Smooth muscle cell of trachea (primary cell): ENCODE measurements at places on chromosomes 1 and 21. TPM values are rescaled to one million over a fixed set of nuclear protein-coding genes. Genes with fewer than 3 reads are reported as not detected.

Gene FOXO6
- total RNA-seq, result not detected in 2 replicates

Gene SHE
- total RNA-seq, result under 0.01 and 0.15 TPM in 2 replicates

Gene SUSD4
- not detected in 2 replicates for total RNA-seq

Gene CYP4X1
- 0.15 and 0.17 TPM in 2 replicates for total RNA-seq

Gene CYP4A22
- total RNA-seq, result not detected in 2 replicates

Gene CD58
- 6.6 and 9.6 TPM in 2 replicates for total RNA-seq

Gene PTPRC
- under 0.01 TPM in 1 of 2 replicates, not detected in the other for total RNA-seq

Gene CDK11B
- total RNA-seq, result 8.3 and 10.5 TPM in 2 replicates

Gene SLAMF8
- total RNA-seq, result not detected in 2 replicates

Gene HORMAD1
- total RNA-seq, result not detected in 2 replicates

Gene NBPF20
- total RNA-seq, result 3.3 and 4.7 TPM in 2 replicates

Gene FCRL6
- not detected in 2 replicates for total RNA-seq

Gene MYBPH
- total RNA-seq, result 0.15 and 2.2 TPM in 2 replicates

Gene RGS13
- not detected in 2 replicates for total RNA-seq

Gene SPRR2B
- total RNA-seq, result not detected in 2 replicates

Gene TOMM40L
- 10.5 and 13.6 TPM in 2 replicates for total RNA-seq

Gene NUP210L
- total RNA-seq, result 0.15 and 0.17 TPM in 2 replicates

Gene PTTG1IP
- total RNA-seq, result 253 and 305 TPM in 2 replicates

Gene CCDC185
- total RNA-seq, result 0.17 TPM in 1 of 2 replicates, not detected in the other

Gene NR0B2
- total RNA-seq, result not detected in 2 replicates

Gene WNT9A
- total RNA-seq, result 1.7 and 3.5 TPM in 2 replicates

Gene ZFP69
- 3.6 and 3.9 TPM in 2 replicates for total RNA-seq

Gene AMY1A
- not detected in 2 replicates for total RNA-seq

Gene UTS2
- total RNA-seq, result not detected in 2 replicates

Gene KCNK1
- 4.0 and 7.4 TPM in 2 replicates for total RNA-seq

Gene KIF2C
- total RNA-seq, result 2.2 and 52.5 TPM in 2 replicates

Gene TXNIP
- 80.0 and 159 TPM in 2 replicates for total RNA-seq

Gene KLHDC9
- total RNA-seq, result 1.9 and 4.5 TPM in 2 replicates

Gene RGS18
- not detected in 2 replicates for total RNA-seq

Gene RORC
- total RNA-seq, result under 0.01 and 0.15 TPM in 2 replicates

Gene IPO13
- 18.3 and 30.1 TPM in 2 replicates for total RNA-seq

Gene PLPP3
- total RNA-seq, result 265 and 554 TPM in 2 replicates

Gene NTRK1
- not detected in 2 replicates for total RNA-seq

Gene TNFRSF14
- 22.8 and 61.9 TPM in 2 replicates for total RNA-seq

Gene ATP6V1G3
- total RNA-seq, result not detected in 2 replicates

Gene TIPRL
- 30.1 and 46.0 TPM in 2 replicates for total RNA-seq

Gene CRYAA
- total RNA-seq, result not detected in 2 replicates

Gene OR6K3
- under 0.01 TPM in 1 of 2 replicates, not detected in the other for total RNA-seq

Gene DTL
- 1.3 and 8.9 TPM in 2 replicates for total RNA-seq

Gene GREM2
- 5.5 and 7.7 TPM in 2 replicates for total RNA-seq

Gene HCN3
- total RNA-seq, result 0.87 and 0.99 TPM in 2 replicates
